ENCODE measurements at places on chromosomes 12 and 14.

- DNase-seq, result no peak
Measured at GRCh38 chr12:52969828-52970569, 21.1 kb downstream of the KRT18 start.

DNA sequence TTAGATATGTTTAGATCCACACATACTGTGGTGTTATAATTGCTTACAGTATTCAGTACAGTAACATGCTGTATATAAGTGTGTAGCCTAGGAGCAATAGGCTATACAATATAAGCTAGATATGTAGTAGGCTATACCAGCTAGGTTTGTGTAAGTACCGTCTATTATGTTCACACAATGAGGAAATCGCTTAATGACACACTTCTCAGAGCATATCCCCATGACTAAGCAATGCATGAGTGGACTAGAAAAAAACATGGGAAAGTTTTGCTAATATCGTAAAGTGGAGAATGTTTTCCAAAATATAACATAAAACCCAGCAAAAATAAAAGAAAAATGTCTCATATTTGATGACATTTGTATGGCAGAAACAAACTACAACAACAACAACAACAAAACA, 27.3 kb downstream of the AKAP3 start:
- DNase-seq, result no peak

DNA sequence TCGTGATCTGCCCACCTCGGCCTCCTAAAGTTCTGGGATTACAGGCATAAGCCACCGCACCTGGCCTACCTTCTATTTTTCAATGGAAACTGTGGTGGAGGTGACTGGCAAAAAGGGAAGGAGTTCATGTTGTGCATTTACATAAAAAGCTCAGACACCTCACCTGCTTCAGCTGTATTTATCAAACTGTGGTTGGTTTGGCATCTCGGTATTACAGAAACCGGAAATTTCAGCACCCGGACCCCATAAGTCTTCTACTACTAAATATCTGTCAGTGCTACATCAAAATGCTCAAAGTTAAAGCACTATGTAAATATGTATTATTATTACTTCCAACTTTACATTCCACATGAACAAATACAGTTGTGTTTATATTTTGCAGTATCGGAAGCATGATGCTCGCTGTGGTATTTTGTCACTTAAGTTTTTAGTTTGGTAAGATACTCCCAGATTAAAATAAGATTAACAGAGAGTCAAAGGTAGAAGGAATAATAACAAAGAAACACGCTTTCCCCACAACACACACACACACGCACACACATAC, 95.4 kb downstream of the ITPR2 start:
- DNase-seq, result no peak

DNA sequence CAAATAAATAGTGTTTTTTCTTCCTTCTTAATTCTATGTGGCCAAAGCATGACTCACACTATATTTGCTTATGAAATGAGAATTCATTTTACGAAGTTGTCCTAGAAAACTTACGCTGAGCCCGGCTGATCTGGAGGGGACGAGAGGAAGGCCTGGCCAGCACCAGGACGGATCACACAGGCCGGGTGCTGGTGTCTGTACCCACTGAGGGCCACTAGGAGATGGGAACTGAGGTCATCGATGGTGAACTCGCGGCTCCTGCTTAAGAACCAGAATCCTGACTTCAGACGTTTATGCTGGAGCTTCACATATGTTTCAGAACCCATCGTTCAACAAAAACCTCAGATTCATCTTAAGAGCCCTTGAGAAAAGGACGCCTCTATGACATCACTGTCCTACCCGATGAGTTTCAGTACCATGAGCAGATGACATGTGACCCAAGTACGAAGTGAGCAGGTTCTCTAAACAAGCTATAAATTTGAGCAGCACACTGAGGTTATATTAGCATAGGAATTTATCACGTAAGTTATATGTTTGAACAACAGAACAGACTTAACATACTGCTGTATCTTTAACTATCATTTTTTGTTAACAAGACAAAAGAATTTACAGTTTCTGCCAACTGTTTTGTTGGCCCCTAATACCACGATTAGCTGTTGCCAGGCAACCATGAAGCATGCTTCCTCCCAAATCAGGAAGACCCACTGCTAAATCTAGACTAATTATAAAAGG, 111.9 kb downstream of the FOXN3 start:
- no peak for DNase-seq

DNA sequence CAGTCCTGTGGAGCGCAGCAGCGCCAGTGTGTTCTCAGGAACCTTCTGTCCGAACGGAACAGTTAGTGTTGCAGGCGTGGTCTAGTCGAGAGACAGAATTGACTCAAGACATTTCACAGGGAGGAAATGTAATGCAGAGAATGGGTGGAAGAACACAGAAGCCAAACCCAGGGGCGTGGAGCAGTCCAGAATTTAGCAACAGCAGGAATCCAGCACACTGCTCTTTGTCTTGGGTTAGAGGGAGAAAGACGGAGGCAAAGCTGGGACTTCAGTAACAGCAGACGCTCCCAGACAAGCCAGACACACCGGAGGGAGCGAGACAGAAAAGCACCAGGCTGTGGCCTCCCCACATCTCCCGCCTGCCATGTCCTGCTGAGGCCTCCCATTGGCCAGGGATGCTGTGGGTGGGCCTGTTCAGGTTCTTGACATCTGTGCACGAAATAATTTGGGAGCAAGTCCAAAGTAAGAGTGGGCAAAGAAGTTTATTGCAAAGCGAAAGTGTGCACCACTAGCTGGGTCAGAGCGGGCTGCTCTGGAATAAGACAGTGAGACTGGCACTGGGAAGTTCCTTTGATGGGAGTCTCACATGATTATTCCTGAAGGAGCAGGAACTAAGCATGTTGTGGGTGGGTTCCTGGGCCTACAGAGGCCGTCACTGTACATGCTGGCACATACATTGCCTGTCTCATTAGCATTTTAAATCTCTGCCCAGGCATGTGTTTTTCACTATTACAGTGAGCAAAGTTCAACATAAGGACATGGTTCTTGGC, 339.3 kb upstream of the SFSWAP start:
- DNase-seq, result no peak

- DNase-seq, result no peak
Measured at GRCh38 chr12:68157380-68157779, 2.2 kb downstream of the IFNG start.

GRCh38 chr14:50139192-50139591, 22.8 kb upstream of the VCPKMT start:
- no peak for DNase-seq

- DNase-seq, result no peak
Measured at GRCh38 chr12:92132288-92132687, 13.4 kb downstream of the BTG1 start.

GRCh38 chr12:68568922-68569569, 41.7 kb upstream of the RAP1B start:
- DNase-seq, result no peak

- no peak for DNase-seq
Measured at GRCh38 chr14:56487090-56487667, 92.4 kb upstream of the TMEM260 start.

DNA sequence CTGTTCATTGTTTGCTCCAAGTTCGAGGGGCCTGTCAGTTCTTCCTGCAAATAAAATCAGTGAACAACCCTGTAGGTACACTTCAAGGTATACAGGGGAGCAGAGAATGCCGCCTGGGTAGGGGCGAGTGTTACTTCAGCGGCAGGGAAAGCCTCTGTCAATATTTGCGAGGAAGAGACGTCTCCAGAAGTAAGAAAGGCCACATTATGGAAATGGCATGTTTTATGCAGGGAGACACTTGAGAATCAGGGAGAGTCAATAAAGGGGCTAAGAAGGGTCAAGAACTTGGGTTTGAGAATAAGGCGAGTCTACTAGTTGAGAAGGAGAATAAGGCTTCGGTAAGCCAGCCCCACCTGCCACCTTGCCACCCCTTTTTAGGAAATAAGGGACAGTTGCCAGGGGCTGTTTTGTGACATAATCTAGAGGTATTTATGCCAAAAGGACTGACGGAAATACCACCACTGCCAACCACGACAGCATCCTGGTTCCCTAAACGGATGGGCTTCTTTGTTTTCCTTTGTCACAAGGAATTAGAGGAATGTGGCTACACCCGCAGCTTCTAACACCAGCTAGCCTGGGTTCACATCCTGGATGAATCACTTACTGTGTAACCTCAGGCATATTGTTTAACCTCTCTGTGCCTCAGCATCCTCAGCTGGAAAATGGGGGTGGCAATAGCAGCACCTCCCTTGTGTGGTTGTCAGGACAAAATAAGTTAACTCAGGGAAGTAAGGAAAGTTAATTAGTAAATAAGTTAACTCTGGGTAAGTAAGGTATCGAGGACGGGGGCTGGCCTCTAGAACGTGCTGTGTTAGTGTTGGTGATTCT, 67.7 kb downstream of the EID3 start:
- no peak for DNase-seq

DNA sequence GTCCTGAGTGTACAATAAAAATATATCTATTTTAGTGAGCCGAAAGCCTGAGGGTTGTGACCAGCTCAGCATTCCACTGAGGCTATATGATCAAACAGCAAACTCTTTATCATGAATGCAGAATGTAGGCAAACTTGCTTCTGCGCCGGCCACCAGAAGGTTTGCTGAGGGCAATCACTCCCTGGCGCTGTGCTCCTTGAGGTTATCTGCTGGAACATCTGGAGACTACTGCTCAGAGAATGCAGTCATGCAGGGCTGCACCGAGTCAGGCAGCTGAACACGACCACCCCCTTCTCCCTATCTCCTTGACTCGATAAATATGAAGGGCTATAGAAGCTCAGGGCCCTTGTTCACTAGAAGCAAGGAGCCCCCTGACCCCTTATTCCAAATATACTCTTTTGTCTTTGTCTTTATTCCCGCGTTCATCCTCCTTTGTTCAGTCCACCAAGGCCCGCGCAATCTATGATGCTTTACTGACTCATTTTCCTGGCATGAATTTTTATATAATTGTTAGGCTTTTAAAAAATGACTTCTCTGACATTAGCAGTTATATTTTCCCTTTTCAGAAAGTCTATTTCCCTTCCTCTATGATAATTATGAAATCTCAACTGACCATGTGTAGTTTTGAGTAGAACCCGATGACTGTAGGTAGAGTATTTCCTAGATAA, 1089.3 kb downstream of the SLC16A7 start:
- DNase-seq, result no peak

DNA sequence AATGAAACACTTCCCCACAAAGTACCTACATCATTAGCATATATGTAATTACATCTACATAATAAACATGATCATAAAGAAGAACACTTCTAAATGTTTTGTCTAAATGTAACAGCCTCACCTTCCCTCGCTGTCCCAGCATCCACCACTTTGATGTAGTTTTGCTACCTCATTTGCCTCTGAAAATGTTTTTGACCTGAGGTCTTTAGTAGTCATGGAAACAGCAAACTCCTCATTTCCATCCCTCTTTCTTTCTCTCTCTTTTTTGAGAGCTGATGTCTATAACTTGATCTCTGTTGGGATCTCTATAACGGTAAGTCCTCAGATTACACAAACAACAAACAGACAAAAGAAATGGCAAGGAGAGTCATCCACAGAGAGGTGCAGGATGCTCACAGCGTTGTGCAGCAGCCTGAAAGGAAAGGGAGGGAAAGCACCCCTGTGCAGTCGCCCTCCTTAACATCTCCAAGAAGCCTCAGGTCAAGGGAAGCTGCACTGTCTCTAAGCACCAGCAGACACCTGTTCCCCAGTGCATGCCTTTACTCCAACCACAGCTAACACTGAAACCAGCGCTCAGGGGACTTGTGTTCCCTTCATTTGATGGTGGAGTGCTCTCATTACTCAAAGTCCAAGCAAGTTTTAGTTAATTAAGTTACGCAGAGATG, 268.7 kb downstream of the TMEM132D start:
- DNase-seq, result no peak

- DNase-seq, result no peak
Measured at GRCh38 chr12:111850526-111850925, 8.5 kb downstream of the MAPKAPK5 start.

DNA sequence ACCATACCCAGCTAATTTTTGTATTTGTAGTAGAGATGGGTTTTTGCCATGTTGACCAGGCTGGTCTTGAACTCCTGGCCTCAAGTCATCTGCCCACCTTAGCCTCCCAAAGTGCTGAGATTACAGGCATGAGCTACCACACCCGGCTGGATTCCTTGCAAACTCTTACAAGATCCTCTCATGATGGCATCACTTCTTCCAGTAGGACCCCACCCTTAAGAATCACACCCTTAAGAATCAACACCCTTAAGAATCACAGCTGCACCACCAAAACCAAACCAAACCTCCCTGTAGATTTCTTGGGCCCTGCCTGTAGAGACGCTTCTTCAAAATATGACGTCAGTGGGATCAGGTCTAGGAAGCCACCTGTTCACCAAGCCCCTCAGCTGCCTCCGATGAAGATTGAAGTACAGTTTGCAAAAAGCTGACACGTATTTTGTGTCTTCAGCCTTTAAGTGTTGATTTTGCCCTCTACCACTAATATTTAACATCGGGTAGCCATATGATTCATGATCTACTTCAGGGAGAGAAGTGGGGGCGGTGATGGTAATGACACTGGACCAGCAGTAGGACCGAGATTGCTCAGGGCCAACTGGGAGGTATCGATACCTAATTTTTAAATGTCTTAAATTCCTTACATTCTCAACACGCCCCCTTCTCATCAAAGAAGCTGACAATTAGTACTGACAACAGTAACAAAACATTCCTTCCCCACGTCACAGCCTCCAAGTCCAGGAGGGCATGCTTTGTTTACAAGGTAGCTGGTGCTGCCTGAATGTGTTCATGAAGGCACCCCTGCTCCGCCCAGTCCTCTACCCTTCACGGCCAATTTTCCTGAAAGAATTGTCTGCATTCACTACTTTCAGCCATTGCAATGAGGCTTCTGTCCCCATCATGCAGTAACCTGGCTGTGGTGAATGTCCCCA, 57.2 kb downstream of the ESRRB start:
- no peak for DNase-seq

GRCh38 chr12:2683283-2684025, 111.3 kb upstream of the FKBP4 start:
- DNase-seq, result no peak

DNA sequence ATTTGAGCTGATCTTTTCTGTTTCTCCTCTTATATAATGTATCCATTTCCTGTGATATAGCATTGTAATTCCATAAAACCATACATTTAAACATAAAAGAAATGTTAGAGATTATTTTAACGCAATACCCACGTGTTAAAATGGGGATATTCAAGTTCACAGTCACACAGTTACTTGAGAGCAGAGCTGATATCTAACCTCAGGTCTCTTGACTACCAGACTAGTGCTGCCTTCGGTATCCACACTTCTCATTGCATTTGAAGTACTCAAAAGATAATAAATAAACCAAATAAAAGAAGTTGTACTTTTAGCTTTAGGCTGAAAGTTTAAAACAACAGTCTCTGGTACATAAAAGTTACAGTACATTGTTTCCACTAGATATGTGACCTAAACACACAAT, 2.9 kb downstream of the CLECL1 start:
- no peak for DNase-seq

DNA sequence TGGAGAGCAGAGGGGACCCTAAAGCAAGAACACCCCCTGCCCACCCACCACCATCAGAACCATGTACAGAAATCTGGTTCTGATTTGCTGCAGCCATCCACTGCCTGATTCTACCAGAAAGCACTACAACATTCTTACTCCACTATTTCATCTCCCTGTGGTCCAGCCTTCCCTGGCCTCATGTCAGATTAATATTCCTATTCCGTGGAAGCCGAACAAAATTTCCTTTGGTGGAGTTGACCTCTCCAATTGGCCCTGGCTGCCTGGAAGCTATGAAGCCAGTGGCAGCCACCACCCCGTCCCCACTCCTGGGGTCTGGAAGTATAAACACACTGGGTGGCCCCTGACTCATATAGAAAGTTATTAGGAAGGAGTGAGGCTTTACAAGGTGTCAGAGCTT, 60.2 kb downstream of the ANO2 start:
- DNase-seq, result no peak

- DNase-seq, result no peak
Measured at GRCh38 chr14:35028435-35028834, 17.6 kb upstream of the FAM177A1 start.

- DNase-seq, result no peak
Measured at GRCh38 chr12:104669089-104669721, 212.5 kb downstream of the CHST11 start.
